CD4-positive, alpha-beta T cell treated with Interleukin-6 for 4 hours (primary cell): ENCODE measurements at places on chromosomes 12 and 14.

GRCh38 chr14:82060219-82060618 lies 526.6 kb upstream of the SEL1L start:
- DNase-seq, result no peak

GRCh38 chr14:54207075-54207474 lies 189.7 kb upstream of the CDKN3 start:
- no peak for DNase-seq

GRCh38 chr12:109597795-109598427 lies 24.3 kb downstream of the MVK start:
- peak; percentile 70 for DNase-seq

- peak; percentile 59 for DNase-seq
These were observed 75.2 kb downstream of the CMAS start for GRCh38 chr12:22121224-22121623.

GRCh38 chr12:60059180-60059579 lies 463.4 kb downstream of the SLC16A7 start:
- no peak for DNase-seq

GRCh38 chr12:48873096-48873495 lies 7.4 kb upstream of the RND1 start:
- DNase-seq, result no peak

GRCh38 chr12:40162033-40162432 lies 56.2 kb upstream of the SLC2A13 start:
- no peak for DNase-seq

- peak; percentile 50 for DNase-seq
These were observed 126.0 kb upstream of the ATF7IP start for GRCh38 chr12:14239350-14239934.

DNA sequence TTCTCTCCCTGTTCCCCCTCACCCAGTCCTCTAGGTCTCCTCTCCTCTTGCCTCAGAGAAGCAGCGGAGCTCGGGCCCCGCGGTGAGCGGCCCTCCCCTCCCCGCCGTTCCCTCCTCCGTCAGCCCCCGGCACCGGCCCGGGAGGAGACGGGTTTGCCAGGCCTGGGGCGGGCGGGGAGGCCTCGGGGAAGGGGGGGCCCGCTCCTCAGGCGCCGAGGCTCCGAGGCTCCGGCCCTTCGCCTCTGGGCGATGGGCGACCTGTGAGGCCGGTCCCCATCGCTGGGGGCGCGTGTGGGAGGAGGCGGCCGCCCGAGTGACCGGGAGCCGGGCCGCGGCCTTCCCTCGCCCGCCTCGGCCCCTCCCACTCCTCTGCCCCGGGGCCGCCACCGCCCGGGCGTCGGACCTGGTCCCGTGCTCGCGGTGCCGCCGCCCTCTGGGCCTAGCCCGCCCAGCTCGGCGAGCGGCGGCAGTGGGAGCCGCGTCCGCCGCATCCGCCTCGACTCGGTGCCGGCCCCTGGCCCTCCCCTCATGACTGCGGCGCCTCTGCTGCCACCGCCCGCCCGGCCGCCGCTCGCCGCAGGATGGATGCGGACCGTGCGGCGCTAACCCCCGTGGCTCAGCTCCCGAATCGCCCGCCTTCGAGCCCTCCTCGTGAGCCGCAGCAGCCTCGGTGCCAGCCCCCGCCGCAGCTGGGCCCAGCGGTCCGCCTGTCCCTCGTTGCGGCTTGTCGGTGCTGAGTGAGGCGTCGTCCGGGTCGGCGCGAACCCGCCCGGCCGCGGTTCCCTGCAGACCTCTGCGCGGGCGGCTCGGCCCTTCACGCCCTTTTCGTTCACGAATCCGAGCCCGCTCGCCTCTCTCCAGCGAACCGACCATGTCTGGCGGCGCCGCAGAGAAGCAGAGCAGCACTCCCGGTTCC lies 574 bp downstream of the WNK1 start:
- DNase-seq, result peak; percentile 51

GRCh38 chr12:31589598-31589903 lies 1.4 kb downstream of the DENND5B start:
- peak; percentile 6 for DNase-seq

DNA sequence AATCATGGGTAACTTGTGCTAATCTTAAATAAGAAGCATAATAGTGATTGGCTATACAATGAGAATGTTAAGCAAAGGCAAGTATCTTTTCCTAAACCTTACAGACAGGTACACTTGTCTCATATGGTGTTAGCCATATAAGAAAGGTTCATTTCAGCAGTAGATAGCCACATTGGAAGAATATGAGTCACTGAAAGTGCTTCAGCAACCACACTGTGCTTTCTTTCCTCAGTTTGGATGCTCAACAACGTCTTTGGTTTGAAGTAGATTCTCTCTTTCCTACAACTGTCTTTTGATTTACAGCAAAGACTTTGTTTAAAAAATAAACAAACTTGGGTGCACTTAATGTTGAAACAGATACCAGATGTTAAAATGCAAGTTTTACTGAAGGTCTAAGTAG lies 8.9 kb downstream of the DDHD1 start:
- no peak for DNase-seq

DNA sequence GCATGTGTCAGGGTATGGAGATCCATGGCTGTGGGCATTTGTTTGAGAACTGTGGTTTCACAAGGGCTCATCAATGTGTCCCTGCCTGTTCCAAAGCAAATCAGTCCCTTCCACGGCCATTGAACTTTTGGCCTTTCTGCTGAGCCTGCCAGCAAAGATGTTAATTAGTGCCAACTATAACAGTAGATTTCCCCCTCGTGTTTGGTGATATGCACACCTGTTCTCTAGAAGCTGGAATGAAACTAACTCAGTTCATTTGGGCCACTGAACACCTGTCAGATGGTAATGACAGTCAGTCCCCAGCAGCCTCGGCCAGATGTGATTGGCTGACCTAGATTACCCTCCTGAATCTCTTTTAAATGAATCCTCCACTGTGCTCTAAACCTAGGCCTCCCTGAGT lies 43.2 kb downstream of the IRAK3 start:
- DNase-seq, result no peak

- DNase-seq, result no peak
These were observed 673.0 kb upstream of the LMO3 start for GRCh38 chr12:17278946-17279345.

GRCh38 chr12:5497329-5498053 lies 65.6 kb downstream of the NTF3 start:
- no peak for DNase-seq

- DNase-seq, result peak; percentile 22
These were observed 682 bp downstream of the KIAA0586 start for GRCh38 chr14:58428118-58428683.

DNA sequence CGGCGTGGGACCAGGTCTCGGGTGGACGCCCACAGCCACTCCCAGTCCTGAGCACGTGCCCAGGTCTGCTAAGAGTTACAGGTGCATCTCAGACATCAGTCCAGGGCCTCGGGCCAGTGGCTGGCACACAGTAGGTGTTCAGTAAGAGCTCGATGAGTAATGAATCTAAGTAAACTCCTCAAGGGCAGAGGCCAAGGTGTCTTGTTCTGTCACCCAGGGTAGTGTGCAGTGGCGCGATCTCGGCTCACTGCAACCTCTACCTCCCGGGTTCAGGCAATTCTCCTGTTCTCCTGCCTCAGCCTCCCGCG lies 11.2 kb downstream of the TTC7B start:
- DNase-seq, result no peak
